ENCODE measurements at places on chromosomes 11 and 22.

GRCh38 chr11:221539-221938, 14.0 kb downstream of the RIC8A start:
- no peak for DNase-seq

- DNase-seq = no peak
These were observed 85.9 kb downstream of the ZNF280B start for GRCh38 chr22:22422629-22423112.

DNA sequence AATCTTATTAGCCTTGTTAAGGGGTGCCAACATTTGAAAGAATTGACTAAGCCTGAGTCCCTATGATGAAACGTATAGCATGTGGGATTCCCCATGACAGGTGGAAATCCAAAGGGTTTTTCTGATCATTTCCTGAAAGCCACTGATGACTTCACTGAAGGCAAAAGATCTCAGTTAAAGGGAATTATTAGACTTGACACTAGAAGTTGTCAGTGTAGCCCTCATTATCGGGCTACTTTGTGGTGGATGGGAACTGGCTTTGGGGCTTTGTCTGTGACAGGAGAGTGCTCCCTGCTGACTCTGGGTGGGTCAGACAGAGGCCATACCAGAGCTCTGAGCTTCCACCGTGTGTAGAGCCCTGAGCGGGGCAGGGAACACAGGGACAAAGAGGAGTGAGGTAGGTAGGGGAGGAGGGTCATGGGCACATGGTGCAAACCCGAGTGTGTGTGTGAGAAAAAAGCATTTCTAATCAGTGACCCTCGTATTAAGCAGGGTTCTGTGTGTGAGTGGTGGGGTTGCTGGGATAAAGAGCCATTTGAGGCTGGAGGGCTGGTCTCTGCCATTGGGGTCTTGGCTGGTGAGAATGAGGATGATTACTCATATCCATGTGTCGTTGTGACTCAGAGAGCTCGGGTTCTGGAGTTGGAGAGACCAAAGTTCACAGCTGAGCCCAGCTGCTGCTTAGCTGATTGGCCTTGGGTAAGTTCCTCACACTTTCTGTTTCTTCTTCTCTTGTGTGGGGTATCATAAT, 101.1 kb downstream of the GRIK4 start:
- peak; percentile 4 for DNase-seq

GRCh38 chr11:126288237-126288636, 5.3 kb downstream of the TIRAP start:
- no peak for DNase-seq

DNA sequence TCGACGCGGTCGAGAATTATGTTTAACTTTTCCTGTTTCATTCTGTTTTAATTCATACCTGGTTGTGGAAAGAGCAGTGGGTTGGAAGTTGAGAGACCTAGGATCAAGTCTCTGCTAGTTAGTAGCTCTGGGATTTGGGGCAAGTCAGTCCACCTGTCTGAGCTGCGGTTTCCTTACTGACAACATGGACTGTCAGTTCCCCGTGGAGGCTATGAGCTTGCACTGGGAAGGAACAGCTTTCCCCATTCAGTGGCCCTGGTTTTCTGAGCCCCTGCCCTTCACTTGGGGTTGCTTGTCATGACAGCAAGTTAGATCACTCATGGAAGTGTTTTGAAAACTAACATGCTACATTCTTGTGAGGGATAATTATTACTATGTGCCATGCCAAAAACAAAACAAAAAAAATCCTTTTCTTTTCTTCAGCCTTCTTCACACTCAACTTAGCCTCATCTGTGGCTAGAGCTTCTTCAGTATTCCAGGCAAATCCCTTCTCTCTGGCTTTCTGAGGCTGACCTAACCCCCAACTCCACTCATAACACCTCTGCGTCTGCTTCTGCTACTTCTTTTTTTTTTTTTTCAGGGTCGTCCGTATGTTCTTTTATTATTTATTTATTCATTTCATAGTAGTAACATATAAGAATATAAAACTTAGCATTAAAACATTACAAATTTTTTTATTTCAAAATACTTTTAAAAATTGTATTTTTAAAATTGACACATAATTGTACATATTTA, 43.0 kb upstream of the ZBED5 start:
- DNase-seq = no peak

GRCh38 chr11:16917941-16918340, 96.3 kb downstream of the PLEKHA7 start:
- DNase-seq = peak; percentile 94

DNA sequence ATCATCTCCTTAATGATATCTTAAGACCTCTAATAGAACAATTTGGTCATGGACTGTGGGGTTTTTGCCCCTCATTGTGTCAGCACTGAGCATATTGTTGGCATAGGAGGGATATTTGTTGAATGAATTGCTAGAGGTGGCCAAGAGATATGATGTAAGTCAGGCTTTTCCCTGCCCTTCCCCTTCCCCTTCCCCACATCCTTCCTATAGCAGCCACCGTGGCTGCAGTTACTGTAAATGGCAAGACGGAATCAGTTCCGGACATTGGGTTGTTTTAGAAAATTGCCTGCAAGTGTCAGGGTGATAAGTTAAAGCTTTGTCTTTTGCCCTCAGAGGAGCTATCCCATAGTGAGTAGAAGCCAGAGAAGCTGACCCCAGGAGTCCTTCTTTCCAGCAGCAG, 23.0 kb downstream of the LIMK2 start:
- DNase-seq = no peak

- no peak for DNase-seq
These were observed 159.6 kb downstream of the KIRREL3 start for GRCh38 chr11:126840975-126841374.

GRCh38 chr11:75347781-75348566, 3.5 kb downstream of the ARRB1 start:
- peak; percentile 81 for DNase-seq
